ENCODE measurements at places on chromosomes 6 and 20.

GRCh38 chr6:13234130-13234529 lies 94.2 kb downstream of the TBC1D7 start:
- no peak for DNase-seq

DNA sequence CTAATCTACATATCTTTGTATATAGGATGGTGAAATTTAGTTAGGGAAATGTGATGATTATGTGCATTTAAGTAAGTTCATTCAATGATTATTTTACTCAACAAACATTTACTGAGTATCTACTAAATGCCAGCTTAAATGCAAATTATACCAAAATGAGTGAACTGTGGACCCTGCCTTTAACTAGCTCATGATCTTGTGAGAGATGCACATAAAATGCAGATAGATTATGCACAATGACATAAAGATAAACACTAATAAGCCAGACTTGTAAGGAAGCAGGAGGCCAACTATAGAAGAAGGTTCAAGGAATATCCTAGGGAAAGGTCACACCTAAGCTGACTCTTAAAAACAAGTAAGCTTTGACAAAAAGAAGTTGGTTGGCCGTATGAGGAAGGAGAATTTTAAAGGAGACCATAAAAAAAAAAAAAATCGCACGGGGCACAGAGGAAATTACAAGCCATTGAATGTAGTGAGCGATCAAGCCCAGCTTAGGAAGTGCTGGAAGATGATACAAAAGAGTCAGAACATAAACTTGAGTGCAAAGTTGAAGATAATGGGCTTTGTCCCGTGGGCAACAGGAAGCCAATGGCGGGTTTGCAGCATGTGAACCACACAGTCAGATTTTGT lies 107.9 kb downstream of the NRSN1 start:
- no peak for DNase-seq

DNA sequence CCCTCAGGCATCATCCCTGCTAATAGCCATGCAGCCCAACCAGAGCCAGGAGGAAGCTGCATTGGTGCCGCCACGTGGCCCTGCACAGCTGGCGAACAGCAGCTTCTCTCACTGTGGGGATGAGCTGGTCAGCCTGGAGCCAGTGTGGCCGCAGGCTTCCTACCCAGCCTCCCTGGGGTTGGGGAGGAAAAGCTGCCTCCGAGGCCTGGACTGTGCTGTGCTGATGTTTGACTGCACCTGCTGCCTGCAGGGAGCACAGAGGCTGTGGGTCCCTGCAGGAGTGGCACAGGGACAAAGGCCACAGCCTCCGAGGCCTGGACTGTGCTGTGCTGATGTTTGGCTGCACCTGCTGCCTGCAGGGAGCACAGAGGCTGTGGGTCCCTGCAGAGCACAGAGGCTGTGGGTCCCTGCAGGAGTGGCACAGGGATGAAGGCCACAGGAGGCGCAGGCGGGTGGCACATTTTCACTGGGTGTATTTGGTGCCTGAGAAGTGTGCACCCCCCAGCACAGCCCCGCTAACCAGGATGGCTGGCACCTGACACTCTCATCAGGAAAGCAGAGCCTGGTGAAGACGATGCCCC lies 83.9 kb downstream of the DLL1 start:
- no peak for DNase-seq

DNA sequence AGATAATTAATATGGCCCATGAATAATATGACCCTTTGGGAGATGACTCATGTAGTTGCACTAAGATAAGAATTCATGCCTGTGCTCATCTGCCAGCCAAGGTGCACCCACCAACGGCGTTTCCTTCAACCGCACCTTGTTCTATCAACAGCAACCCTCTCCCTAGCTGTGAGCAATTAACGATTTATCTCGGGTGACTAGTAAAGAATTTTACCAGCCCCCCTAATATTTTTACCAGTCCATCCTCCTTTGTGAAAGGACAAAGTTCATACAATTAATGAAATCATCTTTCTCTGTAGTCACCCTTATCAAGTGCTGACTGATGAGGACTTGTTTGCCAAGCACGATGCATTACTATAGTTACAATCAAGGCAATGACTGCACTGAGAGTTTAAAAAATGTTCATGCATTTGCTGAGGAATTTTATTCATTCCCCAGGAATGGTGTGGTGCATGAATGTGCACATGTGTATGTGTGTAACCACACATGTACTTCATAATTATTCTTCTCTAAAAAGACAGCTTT lies 118.7 kb downstream of the SMOC2 start:
- no peak for DNase-seq

GRCh38 chr6:112760831-112761230 lies 413.7 kb downstream of the RFPL4B start:
- no peak for DNase-seq

DNA sequence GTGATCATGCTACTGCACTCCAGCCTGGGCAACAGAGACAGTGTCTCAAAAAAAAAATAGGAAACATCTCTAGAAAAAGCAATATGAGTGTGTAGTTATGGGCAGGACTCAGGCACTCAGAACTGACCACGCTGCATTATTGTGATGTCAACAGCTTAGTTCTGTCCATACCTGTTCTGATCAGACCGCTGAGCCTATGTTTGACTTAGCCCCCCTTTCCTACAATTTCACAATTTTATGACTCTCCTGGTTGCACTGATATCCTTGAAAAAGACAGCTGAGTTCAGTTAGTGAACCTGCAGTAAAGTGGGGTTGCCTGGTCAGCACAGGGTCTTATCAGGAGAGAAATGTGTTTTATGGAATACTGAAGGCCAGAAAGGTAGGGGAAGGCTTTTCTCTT lies 37.8 kb upstream of the PRDM1 start:
- no peak for DNase-seq

DNA sequence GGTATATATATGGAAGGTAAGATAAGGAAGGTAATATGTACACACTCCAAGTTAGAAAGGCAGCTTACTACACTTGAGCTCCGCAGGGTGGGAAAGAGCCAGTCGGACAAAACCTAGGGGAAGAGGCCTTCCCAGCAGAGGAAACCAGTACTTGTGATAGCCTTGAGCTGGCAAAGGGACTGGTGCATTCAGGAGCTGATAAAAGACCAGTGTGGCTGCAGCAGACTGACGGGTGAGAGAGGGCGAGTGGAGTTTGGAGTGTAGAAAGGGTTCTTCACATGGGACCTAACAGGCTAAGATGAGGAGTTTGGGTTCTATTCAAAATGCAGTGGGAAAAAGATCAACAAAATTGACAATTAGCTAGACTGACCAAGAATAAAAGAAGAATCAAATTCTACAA lies 49.3 kb upstream of the KIF13A start:
- DNase-seq, result no peak

DNA sequence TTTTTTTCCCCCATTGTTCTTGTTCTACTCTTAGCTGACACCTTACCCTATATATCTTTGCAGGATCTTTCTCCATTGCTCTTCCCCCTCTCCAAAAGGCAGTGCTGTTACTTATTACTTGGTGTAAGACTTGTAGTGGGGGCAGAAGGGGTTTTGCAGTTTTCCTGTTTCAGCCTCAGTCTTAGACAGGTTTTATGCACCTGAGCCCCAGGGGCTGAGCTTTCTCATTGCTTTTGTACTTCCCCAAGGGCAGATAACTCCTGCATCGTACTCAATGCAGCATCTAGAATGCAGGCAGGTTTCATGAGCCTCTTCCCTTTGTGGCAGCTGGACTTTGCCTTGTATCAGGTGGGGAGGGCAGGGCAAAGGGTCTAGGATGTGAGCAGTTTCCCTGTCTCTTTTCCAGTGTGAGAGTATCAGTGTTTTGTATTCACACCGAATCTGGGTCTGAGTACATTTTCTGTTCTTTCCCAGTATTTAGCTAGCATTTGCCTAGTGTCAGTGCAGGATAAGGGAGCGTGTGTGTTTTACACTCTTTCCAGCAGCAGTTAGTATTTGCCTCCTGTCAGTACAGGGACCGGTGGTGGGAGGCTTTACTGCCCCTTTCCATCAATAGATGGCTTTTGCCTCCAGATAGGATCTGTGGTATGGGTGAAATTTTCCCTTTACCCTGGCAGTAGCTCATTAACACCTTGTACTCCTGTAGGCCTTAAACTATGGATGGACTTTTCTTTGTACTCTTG lies 19.6 kb downstream of the CYB5R4 start:
- no peak for DNase-seq

All from BE2C (cell line).